Tibial artery (tissue), 4 donors: ENCODE measurements at places on chromosomes 11 and 22.

- no peak for DNase-seq
These were observed at the start of gene SOX10 for GRCh38 chr22:37983860-37984791. Gene SOX10 (minus strand): TSS chr22:37984555. CDS start chr22:37983784, 771 bp downstream.

- no peak for DNase-seq
These were observed 32.6 kb downstream of the TEAD1 start for GRCh38 chr11:12706545-12707499.

DNA sequence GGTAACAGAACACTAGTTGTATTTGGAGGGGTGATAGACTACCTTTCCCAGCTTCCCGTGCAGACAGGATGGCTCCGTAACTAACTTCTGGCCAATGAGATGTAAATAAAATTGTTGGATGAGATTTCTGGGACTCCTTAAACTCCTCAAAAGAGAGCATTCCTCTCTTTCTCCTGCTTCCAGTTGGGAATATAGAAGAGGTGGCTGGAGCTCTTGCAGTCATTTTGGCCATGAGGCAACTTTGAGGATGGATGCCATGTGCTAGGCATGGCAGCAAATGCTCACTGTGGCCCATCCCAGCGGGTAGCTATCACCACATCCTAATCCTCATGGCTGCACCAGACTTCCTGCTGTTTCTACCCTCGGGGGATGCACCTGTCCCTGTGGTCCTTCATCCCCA lies 7.4 kb downstream of the MB start:
- no peak for DNase-seq

DNA sequence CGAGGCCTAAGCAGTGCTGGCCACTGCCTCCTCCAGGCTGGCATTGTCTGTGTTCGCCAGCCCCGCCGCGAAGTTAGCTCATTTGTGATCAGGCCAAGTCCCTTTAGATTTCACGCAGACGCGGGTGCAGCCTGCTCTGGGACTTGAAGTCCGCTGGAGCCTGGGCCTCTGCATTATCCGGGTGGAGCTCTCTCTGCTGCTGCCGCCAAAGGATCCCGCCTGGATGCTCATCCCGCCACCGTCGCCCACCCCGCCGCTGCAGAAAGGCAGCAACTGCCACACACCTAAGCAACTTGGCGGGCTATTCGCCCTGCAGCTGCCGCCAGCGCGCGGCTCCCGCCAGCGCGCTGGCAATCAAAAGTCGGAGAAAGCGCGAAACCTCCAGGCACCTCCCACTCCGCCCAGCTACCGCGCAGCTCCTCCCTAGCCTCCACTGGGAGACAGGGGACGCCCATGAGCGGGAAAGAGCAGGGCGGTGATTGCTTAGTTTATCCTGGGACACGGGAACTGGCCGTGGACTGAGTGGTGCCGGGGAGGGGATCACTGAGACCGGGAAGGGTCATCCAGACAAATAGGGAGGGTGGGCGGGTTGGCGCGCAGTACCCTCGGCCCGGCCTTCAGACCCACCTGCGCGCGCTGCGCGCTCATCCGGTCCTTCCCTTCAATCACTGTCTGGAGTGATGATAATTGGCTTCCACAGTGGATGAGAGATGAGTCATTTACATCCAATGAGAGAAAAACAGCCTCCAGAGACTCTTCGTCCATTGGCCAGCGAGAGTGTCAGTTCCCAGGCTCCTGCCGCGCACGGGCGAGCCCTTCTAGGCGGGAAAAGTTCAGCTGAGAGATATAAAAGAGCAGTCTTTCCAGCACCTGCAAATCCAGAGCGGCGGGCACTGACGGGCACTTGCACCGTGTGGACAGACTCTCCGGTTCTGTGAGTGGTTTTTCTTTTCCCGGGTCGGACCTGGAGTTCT lies at the start of gene FAM111B:
TSS of gene FAM111B (plus strand) at position 875 of the 974 bp plus-strand sequence. CDS start 2,389 bp downstream, outside the sequence.
- peak; percentile 86 for DNase-seq

DNA sequence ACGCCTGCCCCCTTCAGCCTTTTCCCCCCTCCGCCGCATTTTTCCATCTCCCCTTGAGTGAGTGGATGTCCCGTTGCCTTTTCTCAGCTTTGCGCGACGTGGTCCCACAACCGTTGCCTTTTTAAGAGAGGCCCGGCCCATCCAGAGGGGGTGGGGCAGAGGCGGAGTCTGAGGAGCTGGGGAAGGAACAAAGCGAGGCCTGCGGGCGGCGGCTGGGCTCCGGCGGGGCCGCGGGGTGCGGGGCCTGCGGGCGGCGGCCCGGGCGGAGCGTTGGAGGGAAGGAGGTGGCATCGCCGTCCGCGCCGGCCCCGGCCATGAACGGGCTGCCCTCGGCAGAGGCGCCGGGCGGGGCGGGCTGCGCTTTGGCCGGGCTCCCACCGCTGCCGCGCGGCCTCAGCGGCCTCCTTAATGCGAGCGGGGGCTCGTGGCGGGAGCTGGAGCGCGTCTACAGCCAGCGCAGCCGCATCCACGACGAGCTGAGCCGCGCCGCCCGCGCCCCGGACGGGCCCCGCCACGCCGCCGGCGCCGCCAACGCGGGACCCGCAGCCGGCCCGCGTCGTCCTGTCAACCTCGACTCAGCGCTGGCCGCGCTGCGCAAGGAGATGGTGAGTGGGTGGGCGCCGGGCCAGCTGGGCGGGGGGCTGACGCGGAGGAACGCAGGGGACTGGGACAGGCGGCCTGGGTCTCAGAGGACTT lies at the start of gene FAM89B:
TSS of gene FAM89B (plus strand) at position 183 of the 696 bp plus-strand sequence. CDS start at position 315, 132 bp downstream.
- peak; percentile 96 for DNase-seq

- no peak for DNase-seq
These were observed 20.1 kb downstream of the ZBTB16 start for GRCh38 chr11:114079511-114080065.

DNA sequence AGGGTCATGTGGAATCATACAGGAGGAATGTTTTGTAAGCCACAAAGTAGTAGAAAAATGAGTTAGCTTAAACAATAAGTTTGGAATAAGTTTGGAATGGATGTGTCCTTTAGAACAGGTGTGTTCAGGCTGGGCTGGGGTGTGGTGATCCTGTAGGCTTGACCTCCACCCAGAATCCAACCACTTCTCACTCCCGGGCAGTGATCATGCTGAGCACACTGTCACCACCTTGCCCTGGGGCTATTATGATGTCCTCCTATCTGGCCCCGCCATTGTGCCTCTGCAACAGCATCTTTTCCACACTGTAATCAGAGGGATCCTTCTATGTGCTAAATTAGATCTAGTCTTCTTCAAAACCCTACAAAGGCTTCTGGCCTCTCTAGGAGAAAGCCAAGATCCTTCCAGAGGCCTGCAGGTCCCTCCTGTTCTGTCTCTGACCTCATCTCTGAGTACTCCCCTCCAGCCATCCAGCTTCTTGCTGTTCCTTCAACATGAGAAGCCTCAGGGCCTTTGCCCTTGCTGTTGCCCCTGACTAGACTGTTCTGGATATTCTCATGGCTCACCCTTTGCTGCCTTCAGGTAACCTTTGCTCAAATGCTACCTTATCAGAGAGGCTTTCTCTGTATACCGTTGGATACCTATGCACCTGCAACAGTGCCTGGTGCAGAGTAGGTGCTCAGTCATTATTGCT lies 18.8 kb upstream of the ACCSL start:
- DNase-seq: no peak

- DNase-seq: no peak
These were observed 19.9 kb upstream of the CTR9 start for GRCh38 chr11:10731064-10731680.

- DNase-seq: no peak
These were observed 103.8 kb downstream of the RRAS2 start for GRCh38 chr11:14255238-14255534.

DNA sequence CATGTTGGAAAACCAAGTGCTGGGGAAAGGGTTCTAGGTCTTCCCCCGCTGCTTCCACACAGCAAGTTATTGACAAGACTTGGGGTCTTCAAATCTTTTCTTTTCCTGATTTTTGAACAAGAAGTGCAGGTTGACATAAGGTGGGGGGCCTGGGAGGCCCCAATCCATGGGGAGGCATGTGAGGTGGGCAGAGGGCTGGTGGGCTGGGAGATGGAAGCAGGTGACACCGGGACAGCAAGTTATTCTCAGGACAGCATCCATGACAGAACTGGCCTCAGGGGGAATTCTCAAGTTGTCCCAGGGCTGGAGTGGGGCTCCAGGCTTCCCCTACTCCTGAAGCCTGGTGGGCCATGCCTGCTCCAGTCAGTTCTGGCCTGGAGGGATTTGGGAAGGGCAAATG lies 5.5 kb downstream of the FGF19 start:
- no peak for DNase-seq

- no peak for DNase-seq
These were observed 541.9 kb upstream of the CCDC90B start for GRCh38 chr11:83827940-83828554.

DNA sequence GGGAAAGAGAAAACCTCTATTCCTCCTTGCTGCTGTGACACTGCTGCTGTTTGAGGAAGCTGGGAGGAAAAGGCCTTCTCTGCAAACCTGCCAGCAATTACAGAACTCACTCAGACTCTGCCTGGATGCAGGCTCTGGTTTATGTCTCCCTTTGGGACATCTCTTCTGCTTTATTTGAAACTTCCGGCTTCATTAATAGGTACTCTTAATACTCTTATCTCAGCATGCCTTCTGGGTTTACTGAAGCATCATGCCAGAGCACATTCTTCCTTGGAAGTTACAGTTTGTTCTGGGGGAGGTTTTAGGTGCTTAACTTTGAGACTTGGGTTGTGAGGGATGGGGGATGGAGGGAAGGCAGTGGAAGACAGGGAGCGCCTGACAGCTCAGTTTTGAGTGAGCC lies 79.9 kb downstream of the NAV2 start:
- no peak for DNase-seq

DNA sequence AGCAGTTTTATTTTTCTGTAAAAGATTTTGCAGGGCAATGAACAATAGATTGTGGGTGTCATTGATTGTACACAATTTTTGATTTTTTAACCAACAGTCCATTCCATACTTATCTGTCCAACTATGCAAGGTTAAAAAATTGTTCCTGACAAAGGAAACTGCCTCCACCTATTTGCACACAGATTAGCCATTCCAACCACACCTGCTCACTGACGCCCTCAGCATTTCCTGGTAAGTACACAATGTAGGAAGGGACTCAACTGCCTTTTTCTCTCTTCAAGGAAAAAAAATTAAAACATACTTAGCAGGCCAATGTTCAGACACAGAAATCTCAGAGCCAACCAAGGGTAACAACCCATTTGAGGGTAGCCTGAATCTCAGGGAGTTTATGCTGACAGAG lies 4.3 kb upstream of the FUT4 start:
- DNase-seq: no peak

DNA sequence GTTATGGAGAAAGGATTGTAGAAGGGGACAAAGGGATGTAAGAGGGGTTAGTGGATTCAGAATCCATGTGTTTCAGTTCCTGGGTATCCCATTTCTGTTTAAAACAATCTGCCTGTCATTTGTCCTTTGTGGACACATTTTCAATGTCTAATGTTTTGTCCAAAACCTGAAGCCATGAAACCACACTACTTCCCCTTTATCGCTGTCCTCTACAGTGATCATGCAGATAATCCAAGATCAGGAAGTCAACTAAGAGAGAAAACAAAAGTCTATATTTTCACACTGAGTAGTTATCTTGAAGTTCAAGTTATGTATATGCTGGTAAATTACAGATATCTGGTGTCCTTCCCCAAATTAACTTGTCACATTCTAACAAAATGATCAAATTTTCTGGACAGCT lies 457.0 kb downstream of the NTM start:
- no peak for DNase-seq

DNA sequence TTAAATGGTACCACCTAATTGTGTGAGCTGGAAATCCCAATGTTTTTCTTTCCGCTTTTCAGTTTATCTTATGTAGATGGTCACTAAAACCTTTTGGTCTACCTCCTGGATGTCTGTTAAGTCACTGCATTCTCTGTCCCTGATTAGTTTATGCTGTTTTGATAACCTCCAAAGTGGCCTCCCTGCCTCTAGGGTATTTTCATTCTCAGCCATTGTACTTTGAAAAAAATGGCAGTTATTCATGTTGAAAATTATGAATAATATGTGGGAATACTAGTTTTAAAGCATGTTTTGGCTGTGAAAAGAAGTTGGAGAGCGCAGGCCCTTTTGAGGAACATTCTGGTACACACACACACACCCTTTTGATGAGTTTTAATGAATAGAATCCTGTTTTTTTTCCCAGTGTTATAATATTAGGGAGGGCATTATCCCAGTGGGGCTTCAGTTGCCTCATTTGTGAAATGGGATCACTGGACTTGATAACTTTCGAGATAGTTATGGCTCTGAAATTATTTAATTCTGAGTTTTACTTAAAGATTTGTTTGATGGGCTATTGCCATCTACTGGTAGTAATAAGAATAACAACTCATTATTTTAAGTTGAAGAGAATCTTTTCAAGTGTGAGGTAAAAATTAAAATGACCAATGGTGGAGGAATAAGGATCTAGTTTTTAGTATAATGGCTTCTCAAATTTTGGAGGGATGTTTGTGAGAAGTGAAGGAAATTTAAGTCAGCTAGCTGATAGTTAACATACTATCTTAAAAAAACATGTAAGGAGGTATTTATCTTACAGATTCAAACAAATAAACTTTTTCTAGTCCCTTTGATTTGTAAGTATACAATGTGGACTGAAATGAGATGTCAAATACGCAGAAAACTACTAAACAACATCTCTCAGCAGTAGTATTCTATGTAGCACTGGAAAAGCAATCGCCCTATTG lies 3.9 kb downstream of the FDX1 start:
- no peak for DNase-seq

- no peak for DNase-seq
These were observed 27.5 kb downstream of the TOLLIP start for GRCh38 chr11:1281974-1282365.

GRCh38 chr11:75472081-75472732 lies 39.2 kb upstream of the KLHL35 start:
- DNase-seq: no peak

DNA sequence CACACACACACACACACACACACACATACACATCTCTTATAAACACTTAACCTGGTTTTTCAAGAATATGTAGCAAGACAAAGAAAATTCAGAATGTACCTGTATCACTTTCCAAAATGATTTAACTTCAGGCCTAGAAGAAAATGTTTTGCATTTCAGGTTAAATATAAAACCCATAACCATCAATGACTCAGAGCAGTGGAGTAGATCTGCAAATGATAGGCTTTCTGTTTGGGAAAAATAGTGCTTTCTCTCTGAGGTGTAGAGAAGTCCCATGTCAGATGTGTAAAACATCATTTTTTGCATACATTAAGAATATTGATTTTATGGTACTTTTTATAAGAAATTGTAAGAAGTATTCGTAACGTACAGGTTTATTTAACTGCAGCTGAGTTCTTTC lies 116.9 kb downstream of the STK33 start:
- no peak for DNase-seq

DNA sequence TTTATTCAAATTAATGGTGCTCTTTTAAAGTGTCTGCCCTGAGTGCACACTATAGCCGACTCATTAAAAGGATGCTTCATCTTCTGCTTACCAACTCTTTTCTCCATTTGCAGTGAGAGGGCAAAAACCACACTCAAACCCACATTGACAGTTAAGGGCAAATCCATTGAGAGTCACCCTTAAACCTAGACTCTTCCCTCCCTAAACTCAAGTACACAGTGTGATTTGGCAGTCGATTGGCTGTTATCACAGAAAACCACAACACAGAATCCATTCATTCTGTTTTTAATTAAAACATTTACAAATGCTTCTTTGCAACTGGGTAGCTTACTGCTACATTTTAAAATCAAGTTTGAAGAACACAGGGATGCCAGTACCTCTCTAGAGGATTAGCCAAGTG lies 120.0 kb downstream of the CADM1 start:
- no peak for DNase-seq

GRCh38 chr11:68979931-68980775 lies 633 bp downstream of the MRGPRD start:
- peak; percentile 54 for DNase-seq
